ENCODE measurements at places on chromosomes 12 and 14.

- DNase-seq: peak; percentile 74
These were observed 70.7 kb downstream of the TAOK3 start for GRCh38 chr12:118302053-118302452.

DNA sequence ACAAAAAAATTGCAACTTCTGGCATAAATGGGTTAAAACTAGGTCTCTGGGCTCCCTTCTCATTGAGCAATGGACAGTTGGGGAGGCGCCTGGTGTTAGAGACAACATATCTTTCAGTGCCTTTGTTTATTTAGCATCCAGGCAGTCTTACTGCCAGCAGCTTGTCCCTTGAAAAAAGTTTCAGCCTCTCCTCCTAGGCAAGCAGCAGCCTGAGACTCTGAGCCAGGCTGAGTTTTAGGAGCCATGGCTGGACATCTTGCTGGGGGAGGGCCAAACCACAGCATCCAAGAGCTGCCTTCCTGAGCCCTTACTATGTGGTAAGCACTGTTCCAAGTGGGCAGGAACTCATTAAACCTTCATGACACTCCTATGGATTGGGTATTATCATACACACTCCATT lies 10.1 kb upstream of the JDP2 start:
- DNase-seq: no peak

DNA sequence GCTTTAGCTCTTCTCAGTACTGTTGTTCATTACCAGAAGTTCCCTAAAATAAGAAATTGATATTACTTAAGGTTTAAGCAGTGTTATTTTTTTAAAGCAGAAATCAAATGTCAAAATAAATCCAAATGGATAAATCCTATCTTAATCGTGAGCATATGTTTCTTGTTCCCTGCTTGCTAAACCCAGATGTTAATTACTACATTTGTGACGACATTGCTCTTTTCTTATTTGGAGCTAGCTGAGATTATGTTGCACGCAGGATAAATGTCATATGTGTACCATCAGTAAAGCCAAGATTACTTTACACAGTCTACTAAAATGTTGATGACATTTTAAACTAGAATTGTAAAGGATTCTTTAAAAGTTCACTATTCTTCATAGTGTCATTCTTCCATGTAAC lies 157.5 kb downstream of the PLCZ1 start:
- no peak for DNase-seq

- DNase-seq: peak; percentile 88
These were observed 80.9 kb upstream of the SLC38A2 start for GRCh38 chr12:46453428-46453827.

- no peak for DNase-seq
These were observed 259.2 kb upstream of the CRY1 start for GRCh38 chr12:107352347-107353081.

GRCh38 chr14:84646786-84647500 lies 883.0 kb upstream of the FLRT2 start:
- peak; percentile 7 for DNase-seq

DNA sequence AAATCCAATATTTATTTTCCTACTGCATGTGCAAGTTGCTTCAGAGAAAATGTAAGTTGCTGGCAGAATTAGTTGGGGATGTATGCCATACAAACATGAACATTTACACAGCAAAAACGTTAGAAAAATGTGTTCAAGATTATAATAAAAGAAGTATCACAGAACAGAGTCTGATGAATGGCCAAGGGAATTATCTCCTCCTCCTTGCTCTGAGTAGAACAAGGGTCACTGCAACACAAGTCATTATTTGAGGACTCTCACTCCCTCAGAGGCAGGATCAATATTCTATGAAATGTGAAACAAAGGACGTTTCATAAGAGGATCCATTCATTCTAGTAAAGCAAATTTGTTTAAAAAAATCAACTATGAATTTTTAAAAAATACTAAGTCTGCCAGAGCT lies 177.8 kb downstream of the PRKD1 start:
- no peak for DNase-seq

DNA sequence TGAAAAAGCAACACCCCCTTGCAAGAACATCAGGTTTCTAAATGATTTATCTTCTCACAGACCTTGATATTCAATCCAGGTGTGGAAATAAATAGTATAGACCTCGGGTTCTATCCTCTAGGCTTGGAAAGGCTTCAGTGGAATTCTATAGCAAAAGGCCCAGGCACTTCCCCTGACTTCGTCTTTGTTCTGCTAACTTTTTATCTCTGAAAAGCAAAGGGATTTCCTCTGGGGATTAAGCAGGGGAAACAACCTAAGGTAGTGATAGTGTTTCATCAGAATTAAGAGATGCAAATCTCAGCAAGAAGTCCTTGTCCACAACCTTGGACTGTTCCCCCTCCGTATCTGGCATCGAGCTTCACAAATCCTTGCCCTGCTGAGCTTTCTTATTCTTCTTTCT lies 59.5 kb upstream of the DUSP6 start:
- DNase-seq: no peak

- peak; percentile 98 for DNase-seq
These were observed 20.4 kb downstream of the DLK1 start for GRCh38 chr14:100747021-100747586.

GRCh38 chr14:32561520-32561919 lies 232.4 kb downstream of the AKAP6 start:
- peak; percentile 13 for DNase-seq

- DNase-seq: no peak
These were observed 23.2 kb downstream of the FOS start for GRCh38 chr14:75301666-75302325.

- DNase-seq: no peak
These were observed 63.4 kb upstream of the FBRSL1 start for GRCh38 chr12:132426349-132427173.

- no peak for DNase-seq
These were observed 630.5 kb upstream of the USP15 start for GRCh38 chr12:61629702-61630101.

GRCh38 chr12:116525418-116526001 lies 33.7 kb upstream of the MAP1LC3B2 start:
- peak; percentile 91 for DNase-seq

DNA sequence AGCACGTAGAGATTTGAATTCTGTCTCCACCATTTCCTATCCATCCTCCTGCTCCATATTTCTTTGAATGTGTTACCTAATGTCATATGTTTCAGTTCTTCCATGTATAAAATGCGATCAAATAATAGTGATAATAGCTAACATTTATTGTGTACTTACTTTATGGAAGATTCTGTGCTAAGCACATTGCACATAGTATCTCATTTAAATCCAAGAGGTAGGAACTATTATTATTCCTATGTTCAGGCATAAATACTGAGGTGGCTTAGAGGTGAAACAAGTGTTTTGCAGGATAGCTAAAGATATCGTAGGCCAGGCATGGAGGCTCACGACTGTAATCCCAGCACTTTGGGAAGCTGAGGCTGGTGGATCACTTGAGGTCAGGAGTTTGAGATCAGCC lies 17.5 kb upstream of the AICDA start:
- DNase-seq: no peak

DNA sequence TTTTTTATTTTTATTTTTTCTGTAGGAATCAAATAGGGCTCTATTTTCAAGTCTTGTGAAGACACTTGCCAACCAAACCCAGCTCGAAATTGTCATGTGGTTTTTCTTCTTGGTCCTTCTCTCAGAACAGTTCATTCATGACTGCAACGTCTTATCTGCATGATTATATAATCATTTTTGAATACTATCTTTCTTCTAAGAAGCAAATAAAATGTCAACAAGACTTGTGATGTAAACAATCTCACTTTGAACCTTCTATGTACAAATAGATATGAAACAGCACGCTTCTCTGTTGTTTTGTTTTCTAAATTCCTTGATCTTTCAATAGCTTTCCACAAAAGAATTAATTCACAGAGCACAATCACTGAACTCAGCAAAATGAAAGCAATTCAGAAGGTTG lies 320.7 kb downstream of the SOX5 start:
- no peak for DNase-seq

- DNase-seq: no peak
These were observed 761.3 kb downstream of the FSCB start for GRCh38 chr14:43745746-43746145.

GRCh38 chr14:33273978-33274377 lies 335.3 kb downstream of the NPAS3 start:
- no peak for DNase-seq

DNA sequence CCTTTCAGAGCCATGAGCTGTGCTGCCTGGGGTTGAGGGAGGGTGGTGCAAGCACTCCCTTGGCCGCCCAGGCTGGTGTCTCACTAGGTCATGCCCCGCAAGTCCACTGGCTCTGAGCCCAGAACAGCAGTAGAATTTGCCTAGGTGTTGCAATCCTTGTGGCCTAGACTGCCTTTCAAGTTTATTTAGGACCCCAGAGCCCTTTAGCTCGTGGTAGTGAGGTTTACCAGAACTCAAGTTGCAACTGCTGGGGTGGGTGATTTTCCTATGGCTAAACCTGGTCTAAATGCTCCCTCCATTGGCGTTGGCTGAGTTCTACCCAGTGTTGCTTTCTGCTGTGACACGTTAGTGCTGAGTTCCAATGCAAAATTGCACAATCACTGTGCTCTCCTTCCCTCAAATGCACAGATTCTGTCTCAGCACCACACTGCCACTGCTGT lies 287.2 kb downstream of the BCAT1 start:
- peak; percentile 49 for DNase-seq

DNA sequence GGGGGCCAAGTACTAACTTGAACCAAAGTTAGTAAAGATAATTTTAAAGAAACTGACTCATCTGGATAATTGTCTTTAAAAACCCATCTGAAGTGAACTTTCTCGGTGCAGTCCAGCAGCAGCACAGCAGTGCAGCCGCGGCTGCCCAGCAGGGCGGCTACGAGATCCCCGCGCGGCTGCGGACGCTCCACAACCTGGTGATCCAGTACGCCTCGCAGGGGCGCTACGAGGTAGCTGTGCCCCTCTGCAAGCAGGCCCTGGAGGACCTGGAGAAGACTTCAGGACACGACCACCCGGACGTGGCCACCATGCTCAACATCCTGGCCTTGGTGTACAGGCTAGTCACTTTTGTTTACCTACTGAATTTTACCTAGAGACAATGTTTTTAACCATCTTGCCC lies 33.6 kb downstream of the KLC1 start:
- no peak for DNase-seq

DNA sequence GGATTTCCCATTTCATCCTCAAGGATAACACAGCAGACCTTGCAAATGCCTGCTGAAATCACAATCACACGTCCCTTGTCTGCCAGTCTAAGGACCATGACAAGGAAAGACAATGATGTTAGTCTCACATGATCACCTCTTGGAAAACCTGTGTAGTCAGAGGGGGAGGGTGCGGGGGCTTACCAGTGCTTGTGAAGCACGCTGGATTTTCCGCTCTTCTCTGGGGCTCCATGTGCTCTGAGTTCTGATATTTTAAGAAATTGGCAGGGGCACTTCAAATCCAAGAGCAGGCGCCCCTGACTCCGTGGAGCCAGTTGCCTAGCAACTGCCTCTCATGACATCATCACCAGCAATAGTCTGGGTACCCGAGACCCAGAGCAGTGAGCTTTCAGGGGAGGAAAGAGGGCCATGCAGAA lies 200.9 kb upstream of the C14orf180 start:
- DNase-seq: no peak

Measured in epithelial cell of esophagus (primary cell).